Omental fat pad (tissue), 4 donors: ENCODE measurements at places on chromosomes 7 and 10. TPM values are rescaled to one million over a fixed set of nuclear protein-coding genes. Genes with fewer than 3 reads are reported as not detected.

- DNase-seq, result no peak
Observed at GRCh38 chr10:68296843-68297663, 34.8 kb upstream of the HNRNPH3 start.

The NPC1L1 gene
- 0.25 TPM for total RNA-seq

DNA sequence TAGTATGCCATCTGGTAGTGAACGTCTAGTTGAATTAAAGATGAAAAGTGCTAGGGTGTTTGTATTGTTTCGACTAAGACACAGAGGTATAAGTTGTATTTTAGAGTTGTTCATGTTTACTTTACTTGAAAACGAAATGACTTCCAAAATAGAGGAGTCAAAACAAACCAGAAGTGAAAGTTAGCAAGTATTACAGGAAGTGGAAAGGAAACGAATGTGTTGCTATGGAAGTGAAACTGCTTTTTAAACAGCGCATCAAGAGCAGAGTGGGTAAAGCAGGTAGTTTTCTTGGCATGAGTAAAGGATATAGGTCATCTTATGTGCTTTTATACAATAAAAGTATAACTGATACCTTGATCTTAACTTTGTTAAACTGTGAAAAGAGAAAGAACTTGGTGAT, 20.0 kb upstream of the GALNTL5 start:
- DNase-seq, result no peak

GRCh38 chr7:30411897-30412296, 66.7 kb downstream of the NOD1 start:
- no peak for DNase-seq
